SJSA1 (cell line): ENCODE measurements at places on chromosomes 4 and X. TPM values are rescaled to one million over a fixed set of nuclear protein-coding genes. Genes with fewer than 3 reads are reported as not detected.

SNCA gene
- total RNA-seq: 14.3 and 19.3 TPM in 2 replicates

MAGEA2 gene
- total RNA-seq: not detected in 2 replicates

ARAP2 gene
- 0.24 TPM in 1 of 2 replicates, not detected in the other for total RNA-seq

RTL5 gene
- 1.5 and 1.8 TPM in 2 replicates for total RNA-seq

GAGE12F gene
- total RNA-seq: not detected in 2 replicates

SLITRK4 gene
- total RNA-seq: not detected in 2 replicates

S100P gene
- not detected in 2 replicates for total RNA-seq

BST1 gene
- total RNA-seq: 14.2 and 19.3 TPM in 2 replicates

F11 gene
- not detected in 2 replicates for total RNA-seq

FAM47E gene
- not detected in 2 replicates for total RNA-seq

SH3TC1 gene
- 1.4 and 4.3 TPM in 2 replicates for total RNA-seq

TRAM1L1 gene
- total RNA-seq: 5.3 and 5.7 TPM in 2 replicates

- no peak for DNase-seq
Observed at GRCh38 chrX:40385682-40386081, 195.1 kb upstream of the ATP6AP2 start.

DNA sequence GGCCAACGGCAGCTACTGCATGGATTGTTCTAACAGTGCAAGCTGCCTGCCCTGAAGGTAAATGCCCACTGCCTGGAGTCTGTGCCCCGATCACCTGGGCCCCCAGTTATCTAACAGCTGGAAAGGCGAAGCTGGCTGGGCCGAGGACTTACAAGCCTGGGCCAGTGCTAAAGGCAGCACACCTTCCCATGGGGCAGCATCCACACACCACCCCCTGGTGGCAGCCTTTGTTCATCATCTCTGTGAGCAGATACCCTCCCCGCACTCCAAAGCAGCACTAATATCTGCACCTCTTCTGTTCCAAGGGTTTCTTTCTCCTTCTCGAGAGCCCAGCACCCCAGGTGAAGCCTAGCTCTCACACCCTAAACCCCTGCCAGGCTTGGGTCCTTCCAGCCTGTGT, 7.6 kb downstream of the SLC2A9 start:
- DNase-seq: no peak

GRCh38 chrX:107659768-107660167, 31.5 kb downstream of the PRPS1 start:
- DNase-seq: no peak

- no peak for DNase-seq
Observed at GRCh38 chr4:102057122-102057521, 266.6 kb downstream of the BANK1 start.

DNA sequence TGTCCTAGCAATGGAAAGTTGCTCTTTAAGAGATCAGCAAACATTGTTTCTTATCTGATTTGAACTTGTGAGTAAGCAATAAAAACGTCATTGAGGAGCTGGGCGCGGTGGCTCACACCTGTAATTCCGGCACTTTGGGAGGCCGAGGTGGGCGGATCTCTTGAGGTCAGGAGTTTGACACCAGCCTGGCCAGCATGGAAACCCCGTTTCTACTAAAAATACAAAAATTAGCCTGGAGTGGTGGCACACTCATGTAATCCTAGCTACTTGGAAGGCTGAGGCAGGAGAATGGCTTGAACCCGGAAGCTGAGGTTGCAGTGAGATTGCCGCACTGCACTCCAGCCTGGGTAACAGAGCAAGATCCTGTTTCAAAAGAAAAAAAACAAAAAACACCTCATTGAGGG, 11.2 kb upstream of the PLAC8 start:
- DNase-seq: no peak

DNA sequence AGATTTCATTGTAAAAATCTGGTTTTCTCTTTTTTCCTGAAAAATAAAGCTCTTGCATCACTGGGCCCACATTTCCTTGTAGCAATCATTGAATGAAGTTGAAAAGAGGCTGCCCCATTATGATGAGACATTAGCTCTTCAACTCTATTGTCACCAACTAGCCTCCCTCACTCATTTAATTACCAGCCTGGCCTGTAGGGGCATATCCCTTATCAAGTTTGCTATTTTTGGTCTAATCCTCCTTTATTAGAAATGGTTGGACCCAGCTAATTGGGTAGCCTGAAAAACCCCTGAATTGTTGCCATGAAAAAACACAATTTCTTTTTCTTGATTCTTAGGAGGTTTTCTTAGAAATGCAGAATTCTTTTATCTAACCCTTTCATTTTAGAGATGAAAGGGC, 164.6 kb upstream of the CASK start:
- DNase-seq: no peak

DNA sequence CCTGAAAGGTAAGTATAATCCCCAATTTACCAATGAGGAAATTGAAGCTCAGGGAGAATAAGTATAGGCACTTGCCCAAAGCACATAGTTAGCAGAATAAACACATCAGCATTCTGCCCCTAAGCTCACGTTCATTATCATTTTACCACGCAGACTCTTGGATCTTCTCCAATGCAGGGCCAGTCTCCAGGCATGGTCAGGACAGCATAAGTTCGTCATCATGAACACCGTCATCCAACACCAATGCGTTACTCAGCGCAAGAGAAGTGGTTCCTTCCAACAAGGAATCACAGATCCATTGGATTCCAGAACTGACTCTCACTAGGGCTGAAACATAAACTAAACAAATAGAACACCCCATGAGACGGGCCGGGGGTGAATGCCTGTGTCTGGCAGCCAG, 86.5 kb upstream of the GPM6B start:
- no peak for DNase-seq

DNA sequence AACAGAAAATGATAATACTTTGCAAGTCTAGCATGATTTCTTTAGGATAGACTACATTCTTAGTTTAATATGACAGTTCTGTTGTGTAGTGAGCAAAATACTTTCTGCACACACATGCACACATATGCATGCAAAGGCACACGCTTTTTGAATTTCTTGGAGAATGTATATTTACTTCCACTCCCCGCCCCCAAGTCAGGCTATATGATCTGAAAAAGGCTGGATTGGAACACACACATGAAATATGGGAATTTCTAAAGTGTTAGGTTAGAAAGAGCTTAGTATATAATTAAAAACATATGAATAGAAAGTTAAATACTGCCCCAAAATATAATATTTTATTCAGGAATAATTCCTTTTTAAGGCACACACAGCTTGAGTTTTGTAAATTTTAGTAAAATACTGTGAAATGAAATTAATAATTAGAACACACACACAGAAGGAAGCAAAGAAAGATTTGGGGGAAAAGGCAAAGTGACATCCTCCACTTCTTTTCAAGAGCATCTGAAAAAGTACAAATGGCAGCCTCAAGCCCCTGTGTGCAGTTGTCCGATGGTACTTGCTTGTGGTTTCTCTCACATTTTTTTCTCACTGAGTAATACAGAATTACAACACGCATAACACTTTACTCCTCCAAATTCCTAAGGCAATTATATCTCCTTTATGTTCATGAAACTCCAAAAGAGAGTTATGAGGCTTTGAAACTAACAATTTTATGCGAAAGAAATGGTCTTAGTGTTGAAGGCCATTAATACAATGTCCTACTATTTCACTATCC, 228.9 kb upstream of the ETNPPL start:
- DNase-seq: no peak

- DNase-seq: no peak
Observed at GRCh38 chr4:31365006-31365690, 645.0 kb downstream of the PCDH7 start.

DNA sequence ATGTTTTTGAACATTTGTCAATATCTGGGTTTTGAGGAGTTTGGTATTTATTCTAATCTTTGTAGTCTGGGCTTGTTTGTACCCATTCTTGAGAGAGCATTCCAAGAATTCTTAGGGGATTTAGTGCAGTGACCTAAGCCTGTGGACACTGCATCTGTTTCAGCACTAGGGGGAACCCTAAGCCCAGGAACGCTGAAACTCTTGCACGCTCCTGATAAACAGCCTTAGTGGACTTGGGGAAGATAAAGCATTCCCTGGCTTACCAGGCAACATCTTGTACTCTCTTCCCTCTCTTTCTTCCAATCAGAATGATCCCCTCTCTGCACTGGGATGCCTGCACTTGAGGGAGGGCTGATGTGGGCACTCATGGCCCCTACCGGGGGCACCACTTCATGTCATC, 654.9 kb upstream of the HTR2C start:
- no peak for DNase-seq

DNA sequence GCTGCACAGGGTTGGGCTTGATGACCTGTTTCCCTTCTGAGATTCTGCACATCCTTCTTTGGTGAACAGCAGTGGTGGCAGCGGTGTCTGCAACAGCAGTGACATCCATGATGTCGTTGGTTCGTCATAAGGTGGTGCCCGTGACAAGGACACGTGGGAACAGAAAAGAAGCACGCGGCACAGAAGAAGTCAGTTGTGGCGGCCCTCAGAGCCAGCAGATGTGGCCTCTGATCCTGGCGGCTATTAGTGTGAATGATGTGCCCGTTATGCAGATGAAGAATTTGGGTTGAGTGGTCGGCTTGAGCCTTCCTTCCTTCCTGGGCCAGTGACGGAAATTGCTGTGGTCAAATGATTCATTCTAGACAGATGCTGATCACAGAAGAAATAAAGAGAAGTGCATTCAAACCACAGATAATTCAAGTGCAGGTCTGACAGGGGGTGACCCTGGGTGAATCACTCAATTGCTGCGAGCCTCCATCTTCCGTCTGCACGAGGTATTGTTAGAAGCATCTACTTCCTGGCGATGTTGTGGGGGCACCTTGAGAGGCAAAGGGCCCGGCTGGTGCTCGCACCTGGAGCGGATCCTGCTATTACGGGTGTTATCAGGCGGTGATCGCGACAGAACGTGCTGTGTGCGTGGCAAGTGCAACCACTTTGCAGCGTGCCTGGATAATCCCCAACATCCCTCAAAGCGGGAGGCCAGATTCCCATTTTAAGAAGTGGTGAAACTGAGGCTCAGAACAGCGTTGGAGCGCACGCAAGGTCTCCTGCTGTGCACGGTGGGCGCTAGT, 215.2 kb upstream of the PSAPL1 start:
- peak; percentile 73 for DNase-seq

DNA sequence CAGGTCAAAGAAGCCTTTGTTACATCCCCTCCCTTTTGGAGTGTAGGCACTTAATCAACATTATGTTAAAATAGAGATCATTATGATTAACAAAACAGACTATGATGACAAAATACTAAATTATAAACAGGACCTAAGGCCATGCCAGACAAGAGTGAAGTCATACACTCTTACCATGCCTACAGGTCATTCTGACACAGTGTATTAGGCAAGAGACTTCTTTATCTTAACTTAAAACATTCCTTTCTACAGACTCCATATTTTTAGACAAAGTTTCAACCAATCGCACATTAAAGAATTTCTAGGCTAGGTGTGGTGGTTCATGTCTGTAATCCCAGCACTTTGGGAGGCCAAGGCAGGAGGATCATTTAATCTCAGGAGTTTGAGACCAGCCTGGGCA, 128.6 kb upstream of the SLC34A2 start:
- no peak for DNase-seq

DNA sequence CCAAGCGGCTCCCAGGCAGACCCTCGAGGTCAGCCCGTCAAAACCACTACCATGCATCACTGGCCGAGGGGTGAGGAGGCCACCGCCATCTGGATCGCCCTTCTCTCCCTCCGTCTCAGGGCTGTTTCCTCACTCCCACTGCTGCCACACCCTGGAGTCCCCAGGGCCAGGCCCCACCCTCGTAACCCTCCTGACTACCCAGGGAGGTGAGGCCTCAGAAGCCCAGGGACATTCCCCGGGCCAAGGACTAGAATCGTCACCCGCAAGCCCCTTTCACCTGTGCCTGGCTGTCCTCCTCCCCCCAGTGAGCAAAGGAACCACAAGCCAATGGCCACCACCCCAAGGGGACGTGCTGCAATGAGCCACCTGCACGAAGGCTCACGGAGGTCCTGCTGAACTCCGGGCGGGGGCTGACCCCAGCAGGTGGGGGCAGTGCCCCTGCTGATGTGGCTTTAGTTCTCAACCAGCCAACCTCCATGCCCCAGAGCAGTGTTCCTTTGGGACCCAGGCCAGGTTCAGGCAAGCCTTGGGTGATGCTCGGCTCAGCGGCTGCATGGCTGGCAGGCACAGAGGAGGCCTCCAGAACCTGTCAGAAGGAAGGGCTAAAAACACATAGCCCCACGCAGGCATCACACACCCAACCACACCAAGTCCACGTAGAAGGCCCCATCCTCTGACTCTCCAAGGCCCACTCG, 23.8 kb downstream of the PPP2R2C start:
- DNase-seq: no peak

- no peak for DNase-seq
Observed at GRCh38 chr4:80913381-80913780, 117.1 kb upstream of the BMP3 start.

DNA sequence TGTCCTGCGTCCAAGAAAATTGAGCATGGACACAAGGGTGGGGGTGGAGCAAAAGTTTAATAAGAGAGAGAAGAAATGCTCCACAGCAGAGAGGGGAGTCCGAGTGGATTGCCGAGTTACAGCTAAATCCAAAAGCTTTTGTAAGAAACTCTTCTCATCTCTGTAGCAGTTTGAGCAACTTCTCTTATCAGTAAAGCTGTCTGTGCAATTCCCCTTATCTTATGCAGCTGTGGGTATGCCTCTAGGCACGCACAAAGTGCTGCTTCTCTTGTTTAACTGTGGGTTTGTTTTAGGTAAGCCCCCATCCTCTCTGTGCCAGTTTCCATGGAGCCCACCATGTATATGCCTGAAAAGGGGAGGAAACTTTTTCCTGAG, 44.8 kb downstream of the HMGB2 start:
- no peak for DNase-seq

DNA sequence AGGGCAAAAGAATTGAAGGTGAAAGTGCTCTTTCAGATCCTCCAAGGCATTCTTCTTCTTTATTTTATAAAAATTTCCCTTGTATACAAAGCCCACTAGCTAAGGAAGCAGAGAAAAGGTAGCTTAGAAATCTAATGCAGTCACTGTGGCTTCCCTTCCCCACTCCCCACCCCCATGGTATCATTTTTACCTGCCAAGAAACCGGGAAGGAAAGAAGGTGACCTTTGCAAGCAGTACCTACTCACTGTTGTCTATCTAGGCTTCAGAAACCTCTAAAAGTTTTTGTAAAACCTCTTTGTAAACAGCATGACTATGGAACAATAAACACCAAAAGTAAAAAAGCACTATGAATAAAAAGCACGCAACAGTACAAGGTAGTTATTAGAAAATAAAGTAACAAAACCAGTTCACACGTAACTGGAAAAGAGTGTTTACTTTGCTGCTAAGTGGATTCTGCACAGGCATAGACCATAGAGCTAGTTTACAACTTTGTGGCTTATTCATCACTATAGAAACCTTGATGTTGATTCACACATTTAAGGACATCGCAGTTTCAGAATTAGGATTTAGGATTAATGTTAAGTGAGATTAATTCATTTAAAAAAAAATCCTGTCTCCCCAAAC, 109.6 kb upstream of the FTHL17 start:
- no peak for DNase-seq

GRCh38 chr4:120007191-120007871, 59.3 kb downstream of the MAD2L1 start:
- DNase-seq: no peak

DNA sequence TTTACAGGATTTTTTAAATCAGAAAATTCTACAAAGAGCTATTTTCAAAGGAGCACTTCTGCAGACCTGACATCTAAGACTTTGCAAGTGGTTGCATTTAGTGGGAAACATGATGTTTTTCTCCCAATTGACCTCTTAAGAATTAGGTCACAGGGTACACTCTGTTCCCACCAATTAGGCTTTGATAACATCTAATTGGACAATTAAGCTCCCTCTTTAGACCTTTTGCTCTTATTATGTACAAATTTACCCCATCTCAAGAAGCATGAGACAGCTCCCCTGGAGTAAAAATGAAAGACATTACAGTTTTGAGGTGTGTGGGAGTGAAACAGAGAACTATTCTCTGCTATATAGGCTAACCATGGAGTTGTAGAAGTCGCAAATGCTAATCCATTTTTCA, 31.8 kb upstream of the AGA start:
- DNase-seq: no peak

GRCh38 chr4:139672215-139672614, 6.6 kb downstream of the MGST2 start:
- no peak for DNase-seq
